Bronchial smooth muscle cell (primary cell): ENCODE measurements at places on chromosomes 1 and 21. TPM values are rescaled to one million over a fixed set of nuclear protein-coding genes. Genes with fewer than 3 reads are reported as not detected.

The CELA2B gene
- not detected in 2 replicates for total RNA-seq

The NR1I3 gene
- not detected in 2 replicates for total RNA-seq

The RBP7 gene
- total RNA-seq = not detected in 2 replicates

The CYP2J2 gene
- under 0.01 and 0.17 TPM in 2 replicates for total RNA-seq

The TFAP2E gene
- 0.16 TPM in 1 of 2 replicates, not detected in the other for total RNA-seq

The UBE2U gene
- total RNA-seq = not detected in 2 replicates

The C1QB gene
- total RNA-seq = not detected in 2 replicates

The CLDN19 gene
- total RNA-seq = under 0.01 TPM in 1 of 2 replicates, not detected in the other

The OR6N1 gene
- not detected in 2 replicates for total RNA-seq
